ENCODE measurements at places on chromosomes 3 and 15.

- no peak for DNase-seq
These were observed 32.9 kb downstream of the PLCH1 start for GRCh38 chr3:155712008-155712407.

- no peak for DNase-seq
These were observed 105.6 kb downstream of the GTPBP8 start for GRCh38 chr3:113096188-113096892.

DNA sequence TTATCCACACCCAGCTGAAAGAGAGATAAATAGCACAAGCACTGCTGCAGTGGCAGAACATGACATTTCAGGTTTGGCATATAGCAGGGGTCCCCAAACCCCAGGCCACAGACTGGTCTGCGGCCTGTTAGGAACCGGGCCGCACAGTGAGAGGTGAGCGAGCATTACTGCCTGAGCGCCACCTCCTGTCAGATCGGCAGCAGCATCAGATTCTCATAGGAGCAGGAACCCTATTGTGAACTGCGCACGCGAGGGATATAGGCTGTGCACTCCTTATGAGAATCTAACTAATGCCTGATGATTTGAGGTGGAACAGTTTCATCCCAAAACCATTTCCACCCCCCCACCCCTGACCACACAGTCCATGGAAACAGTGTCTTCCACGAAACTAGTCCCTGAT lies 54.6 kb downstream of the CCR4 start:
- no peak for DNase-seq

- DNase-seq: no peak
These were observed 218.5 kb upstream of the TTC14 start for GRCh38 chr3:180383332-180384020.

DNA sequence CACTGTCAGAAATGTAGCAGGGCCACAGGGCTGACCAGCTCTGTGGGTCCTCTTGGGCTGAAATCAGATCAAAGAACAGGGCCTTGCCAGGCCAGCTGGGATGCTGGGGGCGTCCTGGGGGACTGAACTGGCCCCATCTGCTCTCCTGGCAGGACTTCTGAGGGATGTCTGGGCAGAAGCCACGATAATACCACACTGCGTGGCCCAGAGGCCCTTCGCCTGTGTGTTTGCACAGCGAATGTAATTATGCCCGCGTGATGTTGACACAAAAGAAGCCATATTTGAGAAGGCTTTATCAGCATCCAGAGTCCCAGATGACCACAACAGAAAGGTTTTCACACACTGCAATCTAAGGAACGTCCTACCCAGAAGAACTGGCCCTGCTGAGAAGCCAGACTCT lies 174.0 kb downstream of the RAB11A start:
- no peak for DNase-seq

DNA sequence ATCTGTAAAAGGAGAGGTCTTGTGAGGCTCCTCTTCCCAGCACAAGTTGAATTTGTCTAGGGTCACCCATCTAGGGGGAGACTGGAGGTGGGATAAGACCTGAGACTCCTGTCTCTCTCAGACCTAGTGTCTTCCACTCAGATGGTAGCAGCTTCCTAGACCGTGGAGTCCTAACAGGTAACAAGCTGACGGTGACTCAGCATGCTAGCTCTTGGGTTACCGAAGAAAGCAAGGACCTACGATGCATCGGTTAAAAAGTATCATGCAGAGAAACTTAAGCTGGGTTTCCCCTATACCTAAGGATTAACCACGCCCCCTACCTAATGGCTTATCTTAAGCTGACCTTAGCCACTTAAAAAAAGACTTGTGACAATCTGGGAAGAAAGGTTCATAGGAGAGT lies 7.6 kb downstream of the LRRN1 start:
- DNase-seq: no peak

- no peak for DNase-seq
These were observed 262.7 kb downstream of the FEZF2 start for GRCh38 chr3:62110443-62111225.

DNA sequence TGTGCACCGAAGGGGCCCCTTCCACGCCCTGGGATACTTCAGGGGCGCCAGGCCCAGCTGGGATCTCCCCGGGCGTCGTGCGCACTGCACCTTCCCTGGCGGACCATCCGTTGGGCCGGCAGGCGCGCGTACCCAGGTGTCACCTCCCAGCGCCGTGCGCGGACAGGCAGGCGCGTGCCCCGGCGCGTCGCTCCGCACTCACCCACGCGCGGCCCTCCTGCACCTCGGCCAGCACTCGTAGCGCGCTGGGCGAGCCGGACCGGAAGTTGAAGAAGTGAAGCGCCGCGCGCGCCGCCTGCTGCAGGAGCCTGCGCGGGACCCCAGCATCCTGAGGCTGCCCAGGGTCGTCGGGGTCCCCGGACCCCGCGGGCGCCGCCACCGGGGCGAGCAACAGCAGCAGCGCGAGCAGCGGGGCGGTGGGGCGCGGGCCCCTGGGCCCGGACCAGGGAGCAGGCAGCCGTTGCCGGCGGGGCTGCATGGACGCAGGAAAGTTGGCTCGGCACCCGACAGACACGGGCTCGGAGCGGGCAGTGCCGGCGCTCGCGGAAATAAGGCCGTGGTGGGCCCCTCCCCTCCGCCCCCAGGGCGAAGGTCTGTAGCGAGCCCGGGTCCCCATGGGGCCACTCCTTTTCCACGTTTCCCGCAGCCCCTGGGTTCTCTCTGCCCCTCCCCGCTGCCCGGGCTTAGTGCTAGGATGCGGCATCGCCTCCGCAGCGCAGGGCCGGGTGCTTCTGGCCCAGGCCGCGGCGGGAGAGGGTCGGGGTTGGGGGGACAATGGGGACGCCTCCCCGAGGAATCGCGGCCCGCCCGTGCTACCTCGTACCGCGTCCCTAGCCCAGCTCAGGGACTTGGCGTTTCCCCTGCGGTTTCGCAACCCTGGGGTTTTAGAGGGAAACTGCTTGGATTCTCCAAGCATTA lies at the start of gene RARRES1:
Gene RARRES1, minus strand, starts transcription at position 520 of the 918 bp plus-strand sequence. Its CDS starts 42 bp downstream, at position 478.
- no peak for DNase-seq

DNA sequence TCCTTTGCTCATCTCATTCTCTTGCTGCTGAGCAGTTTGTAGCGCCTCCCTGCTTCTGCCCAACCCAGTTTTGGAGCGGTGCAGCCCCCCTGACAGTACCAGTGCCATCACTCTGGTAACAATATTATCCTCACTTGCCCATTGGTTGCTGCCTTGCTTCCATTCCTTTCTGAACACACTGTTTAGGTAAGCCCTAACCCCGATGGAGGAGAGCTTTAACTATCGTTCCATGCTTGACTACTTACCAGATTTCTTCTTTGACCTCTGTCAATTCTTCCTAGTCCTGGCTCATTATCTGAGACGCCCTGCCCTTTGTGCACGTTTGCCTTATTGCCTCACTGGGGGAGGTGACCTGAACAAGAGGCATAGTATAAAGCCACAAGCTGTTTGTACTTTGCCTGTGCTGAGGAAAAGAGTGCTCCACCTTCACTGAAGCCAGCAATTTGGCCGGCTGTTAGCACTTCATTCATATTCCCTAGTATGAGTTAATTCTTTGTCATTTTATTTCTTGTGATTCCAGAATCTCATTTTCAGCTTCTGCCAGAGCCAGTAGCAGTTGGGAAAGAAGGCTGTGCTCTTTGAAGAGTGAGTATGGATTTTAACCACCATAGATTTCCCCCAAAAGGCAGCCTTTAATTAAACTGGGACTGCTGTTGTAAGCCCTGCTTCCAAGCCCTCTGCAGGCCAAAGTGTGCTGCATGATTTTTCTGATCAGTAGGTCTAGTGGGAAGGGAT lies 11.9 kb downstream of the ABHD6 start:
- DNase-seq: no peak

DNA sequence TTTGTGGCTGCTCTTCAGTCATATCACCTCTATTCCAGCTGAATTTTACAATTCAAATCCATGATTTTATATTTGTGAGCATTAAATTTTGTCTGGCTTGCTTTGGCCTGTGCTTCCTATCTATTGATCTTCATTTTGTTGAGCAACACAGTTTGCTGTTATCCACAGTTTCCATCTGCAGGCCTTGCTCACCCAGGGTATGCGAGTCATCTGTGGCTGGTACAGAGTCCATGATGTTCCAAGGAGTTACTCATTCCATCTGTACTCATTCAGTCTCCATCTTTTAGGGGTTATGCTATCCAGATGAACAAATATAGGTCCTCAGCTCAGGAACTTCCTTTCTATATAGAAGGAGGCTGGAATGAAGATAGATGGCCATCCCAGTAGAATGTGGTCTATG lies 70.1 kb upstream of the CCK start:
- no peak for DNase-seq

GRCh38 chr15:89695198-89695597 lies 4.6 kb downstream of the WDR93 start:
- no peak for DNase-seq

- peak; percentile 11 for DNase-seq
These were observed 762 bp downstream of the NCK1 start for GRCh38 chr3:136862617-136863322.

- no peak for DNase-seq
These were observed 33.9 kb upstream of the GRAMD1C start for GRCh38 chr3:113804661-113805060.

GRCh38 chr3:142228964-142229363 lies 3.6 kb upstream of the GK5 start:
- DNase-seq: no peak

Measured in NCI-H187 treated with DMSO at 0.1 percent for 48 hours (cell line).